ENCODE measurements at places on chromosomes 11 and 22.

DNA sequence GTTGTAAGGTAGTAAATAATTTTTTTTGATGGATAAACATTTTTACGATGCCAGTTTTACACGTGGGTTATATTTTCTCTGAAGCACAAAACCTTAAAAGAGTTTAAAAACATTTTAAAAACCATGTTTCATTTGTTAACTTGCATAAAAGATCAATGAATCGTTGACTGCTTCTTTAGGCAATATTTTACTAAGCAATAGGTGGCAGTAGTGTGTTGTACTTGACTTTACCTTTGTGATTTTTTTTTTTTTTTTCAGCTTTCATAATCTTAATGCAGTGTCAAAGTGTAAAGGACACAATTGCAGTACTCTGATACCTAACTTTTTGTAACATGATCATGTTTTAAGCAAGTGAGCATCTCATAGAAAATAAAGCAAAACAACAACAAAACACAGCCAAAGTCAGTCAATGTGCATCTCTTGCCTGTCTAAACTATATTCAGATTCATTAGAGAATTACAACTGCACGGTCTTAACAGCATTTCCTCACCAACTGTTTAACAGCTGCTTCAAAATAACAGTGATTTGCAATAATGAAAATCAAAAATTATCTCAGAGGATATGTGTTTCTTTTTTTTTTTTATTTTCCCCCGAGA is 27.7 kb downstream of the DNAJC24 start:
- peak; percentile 60 for DNase-seq

DNA sequence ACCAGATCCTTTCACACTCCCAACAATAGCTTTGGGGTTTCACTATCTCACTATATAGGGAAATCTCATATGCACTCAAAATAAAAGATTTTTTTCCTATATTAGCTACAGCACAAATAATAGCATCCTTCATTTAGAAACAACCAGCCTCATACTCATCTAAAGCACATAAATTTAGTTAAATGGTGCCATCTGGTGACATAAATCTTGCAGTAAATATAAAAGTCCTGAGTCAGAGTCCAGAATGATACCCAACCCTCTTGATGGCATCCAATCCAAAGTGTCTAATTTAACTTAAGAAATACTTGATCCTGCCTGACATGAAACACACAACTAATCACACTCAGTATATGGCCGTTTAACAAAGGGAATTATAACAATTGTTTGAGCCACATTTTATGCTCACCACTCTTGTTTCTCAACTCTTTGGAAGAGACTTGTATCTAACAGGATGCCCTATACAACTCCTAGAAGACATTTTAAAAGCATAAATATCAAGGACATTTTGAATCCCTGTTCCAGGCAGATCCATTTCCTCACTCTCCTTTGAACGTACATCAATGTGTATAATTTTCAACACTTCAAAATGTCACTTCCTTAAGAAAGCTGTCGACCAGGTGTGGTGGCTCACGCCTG is 36.2 kb downstream of the DLG2 start:
- peak; percentile 37 for DNase-seq

DNA sequence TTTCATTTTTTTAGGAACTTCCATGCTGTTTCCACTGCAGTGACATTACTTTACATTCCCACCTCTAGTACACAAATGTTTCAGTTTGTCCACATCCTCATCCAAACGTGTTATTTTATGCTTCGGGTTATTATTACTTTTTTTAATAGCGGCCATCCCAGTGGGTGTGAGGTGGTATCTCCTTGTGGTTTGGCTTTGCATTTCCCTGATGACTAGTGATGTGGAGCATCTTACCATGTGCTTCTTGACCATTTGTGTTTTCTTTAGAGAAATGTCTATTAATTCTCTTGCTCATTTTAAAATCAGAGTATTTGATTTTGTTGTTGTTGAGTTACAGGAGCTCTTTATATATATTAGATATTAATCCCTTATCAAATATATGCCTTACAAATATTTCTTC is 70.3 kb upstream of the ANO1 start:
- no peak for DNase-seq

- peak; percentile 90 for DNase-seq
Observed at GRCh38 chr11:47991266-47991830, 11.0 kb downstream of the PTPRJ start.

- no peak for DNase-seq
Observed at GRCh38 chr11:46846510-46846830, 390 bp upstream of the CKAP5 start.

- no peak for DNase-seq
Observed at GRCh38 chr11:63521896-63522295, 14.7 kb upstream of the PLAAT4 start.

DNA sequence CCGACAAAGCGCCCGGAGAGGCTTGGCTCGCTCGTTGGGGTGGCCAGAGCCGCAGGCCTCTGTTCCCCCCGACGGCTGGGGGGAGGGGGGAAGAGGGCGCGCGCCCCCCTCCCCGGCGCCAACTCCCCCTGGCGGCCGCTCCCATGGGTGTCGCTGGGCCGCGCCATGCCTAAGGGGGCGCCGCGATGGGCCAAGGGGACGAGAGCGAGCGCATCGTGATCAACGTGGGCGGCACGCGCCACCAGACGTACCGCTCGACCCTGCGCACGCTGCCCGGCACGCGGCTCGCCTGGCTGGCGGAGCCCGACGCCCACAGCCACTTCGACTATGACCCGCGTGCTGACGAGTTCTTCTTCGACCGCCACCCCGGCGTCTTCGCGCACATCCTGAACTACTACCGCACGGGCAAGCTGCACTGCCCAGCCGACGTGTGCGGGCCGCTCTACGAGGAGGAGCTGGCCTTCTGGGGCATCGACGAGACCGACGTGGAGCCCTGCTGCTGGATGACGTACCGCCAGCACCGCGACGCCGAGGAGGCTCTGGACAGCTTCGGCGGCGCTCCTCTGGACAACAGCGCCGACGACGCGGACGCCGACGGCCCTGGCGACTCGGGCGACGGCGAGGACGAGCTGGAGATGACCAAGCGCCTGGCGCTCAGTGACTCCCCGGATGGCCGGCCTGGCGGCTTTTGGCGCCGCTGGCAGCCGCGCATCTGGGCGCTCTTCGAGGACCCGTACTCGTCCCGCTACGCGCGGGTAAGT is 1.4 kb downstream of the KCNC1 start:
- DNase-seq, result peak; percentile 75

DNA sequence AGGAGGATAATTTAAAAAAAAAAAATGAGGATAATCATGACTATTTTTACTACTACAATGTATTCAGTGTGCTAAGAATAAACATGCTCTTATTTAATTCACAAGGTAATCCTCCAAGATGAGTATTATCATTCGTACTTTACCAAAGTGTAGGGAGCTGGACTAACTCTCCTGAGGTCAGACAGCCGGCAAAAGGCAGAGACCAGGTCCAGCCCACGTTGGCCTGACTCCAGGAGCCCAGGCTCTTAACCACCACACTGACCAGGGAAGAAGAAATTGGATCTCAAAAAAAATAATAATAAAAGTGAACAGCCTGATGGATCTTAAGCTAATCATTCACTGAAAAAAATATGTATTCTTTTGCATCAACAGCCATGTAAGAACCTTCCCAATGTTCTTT is 25.2 kb downstream of the PLAAT3 start:
- no peak for DNase-seq

DNA sequence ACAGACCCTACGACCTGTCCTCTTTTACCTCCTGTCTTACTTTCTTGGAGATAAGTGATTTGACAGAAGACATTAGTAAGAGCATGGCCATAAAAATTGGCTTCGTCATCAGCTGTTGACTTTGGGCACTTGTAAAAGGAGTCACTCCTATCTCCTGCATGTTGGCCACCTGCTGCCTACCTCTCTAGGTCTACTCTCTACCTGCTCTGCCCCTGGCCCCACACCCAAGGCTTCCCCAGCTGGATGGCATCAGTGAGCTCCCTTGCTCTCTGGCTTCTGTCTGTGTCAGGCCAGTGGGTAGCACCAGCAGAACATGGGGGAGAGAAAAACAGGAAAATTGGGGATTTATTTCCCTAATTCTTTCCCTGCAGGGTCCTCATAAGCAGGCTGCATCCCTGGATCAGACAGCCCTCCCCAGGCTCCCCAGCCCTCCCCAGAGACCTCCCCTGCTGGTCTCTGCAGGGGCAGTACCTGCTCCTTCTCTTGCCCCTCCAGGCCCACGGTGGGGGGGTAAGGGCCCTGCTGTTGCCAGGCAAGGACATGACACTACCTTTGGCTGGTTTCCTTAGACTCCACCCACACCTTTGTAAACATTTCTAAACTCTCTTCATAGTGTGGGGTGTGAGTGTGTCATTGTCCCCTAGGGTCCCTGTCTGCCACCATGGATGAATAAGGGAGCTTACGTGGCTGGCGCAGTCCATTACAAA is 157.0 kb upstream of the NECTIN1 start:
- DNase-seq, result peak; percentile 36

DNA sequence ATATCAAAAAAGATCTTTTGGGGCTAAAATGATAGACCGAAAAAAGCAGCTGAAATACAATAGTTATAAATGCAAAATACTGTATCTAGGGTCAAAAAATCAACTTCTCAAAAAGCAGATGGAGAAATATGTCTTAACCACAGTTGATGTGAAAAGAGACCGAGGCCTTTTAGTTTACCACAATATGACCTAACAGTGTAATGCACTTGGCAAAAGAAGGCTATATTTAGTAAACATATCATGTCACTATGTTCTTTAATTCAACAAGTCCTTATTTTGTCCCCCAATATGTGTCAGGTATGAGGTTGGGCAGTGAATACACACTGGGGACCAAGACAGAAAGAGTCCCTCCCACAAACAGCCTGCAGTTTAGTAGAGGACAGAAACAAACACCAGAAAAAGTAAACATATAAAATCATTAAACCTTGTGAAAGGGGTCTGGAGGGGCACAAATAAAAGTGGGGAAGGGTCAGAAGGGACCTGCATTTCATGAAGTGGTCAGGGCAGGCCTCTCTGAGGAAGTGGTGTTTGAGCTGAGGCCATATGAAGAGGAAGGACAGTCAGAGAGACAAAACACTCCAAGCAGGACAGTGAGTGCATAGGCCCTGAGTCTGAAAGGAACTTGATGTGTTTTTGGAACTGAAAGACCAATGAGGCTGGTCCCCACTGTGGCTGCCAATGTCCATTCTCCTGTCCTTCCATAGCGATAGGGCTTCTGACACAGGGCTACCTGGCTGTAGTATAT is 53.4 kb downstream of the LIF start:
- no peak for DNase-seq

DNA sequence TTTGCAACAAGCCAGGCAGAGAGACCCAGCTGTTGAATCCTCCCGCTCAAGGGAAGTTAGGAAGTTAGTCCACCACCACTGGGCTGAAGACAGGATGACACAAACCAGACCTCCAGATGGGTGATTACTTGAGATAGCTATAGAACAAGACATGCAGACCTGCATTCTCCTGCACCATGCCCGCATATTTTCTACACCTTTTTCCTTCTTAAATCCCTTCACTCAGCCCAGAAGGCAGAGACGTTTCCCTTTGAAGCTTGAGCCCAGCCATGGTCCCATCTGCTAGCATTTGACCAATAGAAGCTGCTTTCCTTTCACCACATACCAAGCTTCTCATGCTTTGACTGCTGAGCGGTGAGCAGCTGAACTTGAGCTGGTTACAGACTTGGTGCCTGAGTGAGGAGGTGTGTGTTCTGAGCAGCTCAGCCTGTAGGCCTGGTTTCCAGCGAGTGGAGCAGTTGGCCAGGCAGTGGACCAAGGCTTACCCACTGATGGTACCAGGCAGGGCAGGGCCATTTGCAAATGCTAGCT is 29.2 kb upstream of the CBX6 start:
- no peak for DNase-seq

GRCh38 chr11:75241906-75242644 is 1.5 kb downstream of the TPBGL start:
- no peak for DNase-seq

GRCh38 chr11:43381802-43382201 is 23.1 kb downstream of the TTC17 start:
- no peak for DNase-seq

- DNase-seq, result peak; percentile 94
Observed at GRCh38 chr11:64620381-64620971, 29.5 kb downstream of the SLC22A12 start.

DNA sequence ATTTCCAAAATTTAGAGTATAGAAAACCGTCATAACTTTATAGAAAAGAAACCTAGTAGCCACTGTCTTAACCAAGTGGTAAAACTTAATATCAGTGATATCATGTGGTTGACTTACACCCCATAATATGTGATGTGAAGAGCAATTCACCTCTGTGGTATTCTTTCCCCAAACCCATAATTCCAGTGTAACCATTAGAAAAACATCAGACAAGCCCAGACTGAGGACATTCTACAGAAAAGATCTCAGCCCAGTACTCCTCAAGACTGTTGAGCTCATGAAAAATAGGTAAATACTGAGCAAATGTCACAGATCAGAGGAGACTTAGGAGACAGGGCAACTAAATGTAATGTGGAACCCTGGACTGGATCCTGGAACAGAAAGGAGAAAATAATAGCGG is 134.6 kb downstream of the PGR start:
- DNase-seq, result no peak

DNA sequence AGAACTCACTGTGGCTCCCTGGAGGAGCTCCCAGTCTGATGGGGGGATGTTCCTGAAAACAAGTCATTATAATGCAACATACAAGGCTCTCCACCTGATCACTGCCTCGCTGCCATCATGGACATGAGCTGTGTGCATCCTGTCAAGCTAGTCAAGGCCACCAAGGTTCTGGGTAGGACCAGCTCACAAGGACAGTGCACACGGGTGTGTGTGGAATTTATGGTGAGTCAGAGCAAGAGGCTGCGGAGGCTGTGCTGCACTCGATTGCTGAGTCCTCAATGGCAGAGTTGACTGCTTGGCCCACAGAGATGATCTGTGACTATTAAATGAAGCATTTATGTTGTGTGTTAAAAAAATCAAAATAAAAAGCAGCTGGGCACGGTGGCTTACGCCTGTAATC is 96.6 kb downstream of the SEZ6L start:
- DNase-seq, result no peak

DNA sequence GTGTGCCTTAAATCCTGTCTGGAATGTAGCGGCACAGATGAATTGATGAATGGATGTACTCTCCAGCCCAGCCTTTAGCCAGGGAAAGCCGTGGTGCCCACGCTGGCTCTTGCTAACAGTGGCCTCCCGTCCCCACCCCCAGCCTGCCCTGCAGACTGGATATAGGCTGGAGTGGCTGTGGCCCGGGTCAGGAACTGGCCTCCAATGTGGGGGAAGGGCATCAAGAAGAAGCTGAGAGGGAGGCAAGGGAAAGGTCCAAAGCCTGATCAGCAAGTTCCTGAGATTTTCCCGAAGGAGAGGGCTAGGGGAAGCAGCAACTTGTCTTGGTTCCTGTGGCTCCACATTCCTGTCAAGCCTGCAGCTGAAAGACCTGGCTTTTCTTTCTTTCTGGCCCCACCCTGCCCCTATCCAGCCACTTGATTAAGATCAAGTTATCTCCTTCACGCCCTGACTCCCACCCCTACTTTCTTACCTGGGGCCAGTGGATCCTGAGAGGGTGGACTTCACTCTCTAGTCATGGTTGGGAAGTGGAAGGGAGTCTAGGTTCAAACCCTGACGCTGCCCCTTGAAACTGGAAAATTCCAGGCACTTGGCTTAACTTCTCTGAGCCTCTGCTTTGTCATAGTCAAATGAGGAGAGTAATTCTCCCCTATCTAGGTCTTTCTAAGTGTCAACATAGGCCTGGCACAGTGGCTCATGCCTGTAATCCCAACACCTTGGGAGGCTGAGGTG is 11.0 kb upstream of the MICALL1 start:
- DNase-seq, result no peak

- no peak for DNase-seq
Observed at GRCh38 chr22:23688571-23688970, 2.2 kb upstream of the RGL4 start.

GRCh38 chr11:107669893-107670601 is 41.8 kb downstream of the SLN start:
- no peak for DNase-seq
